ENCODE measurements at places on chromosomes 4 and X. TPM values are rescaled to one million over a fixed set of nuclear protein-coding genes. Genes with fewer than 3 reads are reported as not detected.

DNA sequence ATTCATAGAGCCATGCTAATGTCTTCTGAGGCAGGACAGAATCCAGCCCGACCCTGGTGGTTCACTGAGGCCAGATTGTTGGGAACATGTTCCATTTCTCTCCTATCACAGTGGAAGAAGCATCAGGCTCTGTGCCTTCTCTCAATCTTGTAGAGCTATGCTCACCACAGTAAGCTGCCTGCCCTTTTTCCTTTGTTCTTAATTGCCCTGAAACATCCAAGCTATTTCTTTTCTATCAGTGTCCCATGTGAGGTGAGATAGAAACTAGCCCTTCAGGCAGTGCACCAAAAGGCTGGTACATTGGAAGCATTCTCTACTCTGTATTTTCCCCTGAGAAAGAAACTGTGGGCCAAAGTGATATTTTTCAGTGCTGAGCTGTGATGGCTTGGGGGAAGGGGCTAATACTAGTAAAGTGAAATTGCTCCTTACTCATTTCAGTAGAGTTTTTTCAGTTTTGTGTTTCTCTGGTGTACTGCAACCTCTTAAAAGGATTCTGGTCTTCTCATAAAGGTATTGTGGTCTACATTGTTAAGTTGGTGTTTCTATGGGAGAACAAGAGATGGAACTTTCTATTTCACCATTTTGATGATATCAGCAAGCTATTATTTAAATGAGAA, 611.2 kb downstream of the RPA4 start:
- DNase-seq = no peak

- no peak for DNase-seq
Observed at GRCh38 chrX:23548164-23548563, 119.1 kb upstream of the PRDX4 start.

- DNase-seq = no peak
Observed at GRCh38 chr4:62457356-62457755, 1257.2 kb downstream of the ADGRL3 start.

The USP38 gene
- 31.2 TPM for total RNA-seq

DNA sequence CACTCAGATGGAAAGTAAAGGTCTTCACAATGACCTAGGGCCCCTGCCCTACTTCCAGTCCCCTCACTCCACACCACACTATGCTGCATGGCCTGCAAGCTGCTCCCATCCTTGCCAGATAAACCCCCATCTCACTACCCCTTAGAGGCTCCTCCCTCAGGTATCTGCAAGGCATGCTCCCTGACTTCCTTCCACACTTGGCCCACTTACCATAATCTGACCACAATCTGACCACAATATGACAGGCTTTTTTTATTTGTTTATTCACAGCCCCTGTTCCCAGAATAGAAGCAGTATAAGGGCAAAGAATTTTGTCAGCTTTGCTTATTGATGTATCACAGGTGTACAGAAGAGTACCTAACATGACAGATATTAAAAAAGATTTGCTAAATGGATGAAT, 124.7 kb downstream of the CAMK2D start:
- DNase-seq = no peak

DNA sequence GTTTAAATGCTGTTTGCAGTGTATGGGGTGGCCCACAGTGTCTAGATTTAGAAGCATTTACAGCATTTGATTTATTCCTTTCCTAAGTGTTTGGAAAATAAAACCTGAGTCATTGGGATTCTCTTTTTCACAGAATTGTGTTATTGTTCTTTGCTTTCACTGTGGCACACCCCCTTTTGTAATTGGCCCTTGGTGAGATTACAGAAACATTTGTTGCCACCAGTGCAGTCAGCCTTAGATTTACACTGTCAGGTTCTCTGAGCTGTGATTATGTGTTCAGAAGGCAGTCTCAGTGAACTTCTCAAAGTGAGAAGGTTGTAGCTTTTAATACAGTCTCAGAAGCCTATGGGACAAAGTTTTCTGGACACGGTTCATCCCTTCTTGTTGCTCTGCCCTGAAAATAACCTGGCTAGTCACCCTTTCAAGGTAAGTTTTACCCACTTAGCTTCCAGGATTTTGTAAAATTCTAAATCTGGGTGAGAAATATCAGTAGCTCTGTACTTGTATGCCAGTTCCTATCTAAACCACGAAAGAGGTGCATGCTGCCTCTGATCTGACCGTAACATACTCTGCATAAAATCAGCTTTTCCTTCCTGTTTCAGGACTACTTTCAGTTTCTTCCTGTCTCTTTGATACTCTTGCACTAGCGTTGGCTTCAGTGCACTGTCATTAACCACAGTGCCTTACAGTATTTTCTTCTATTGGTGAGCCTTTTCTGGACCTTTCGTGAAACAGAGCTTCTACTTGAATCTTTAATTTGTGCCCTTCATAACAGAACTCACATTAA, 12.6 kb downstream of the RUFY3 start:
- DNase-seq = peak; percentile 19

- DNase-seq = no peak
Observed at GRCh38 chr4:15652191-15652590, 3.0 kb downstream of the FBXL5 start.

DNA sequence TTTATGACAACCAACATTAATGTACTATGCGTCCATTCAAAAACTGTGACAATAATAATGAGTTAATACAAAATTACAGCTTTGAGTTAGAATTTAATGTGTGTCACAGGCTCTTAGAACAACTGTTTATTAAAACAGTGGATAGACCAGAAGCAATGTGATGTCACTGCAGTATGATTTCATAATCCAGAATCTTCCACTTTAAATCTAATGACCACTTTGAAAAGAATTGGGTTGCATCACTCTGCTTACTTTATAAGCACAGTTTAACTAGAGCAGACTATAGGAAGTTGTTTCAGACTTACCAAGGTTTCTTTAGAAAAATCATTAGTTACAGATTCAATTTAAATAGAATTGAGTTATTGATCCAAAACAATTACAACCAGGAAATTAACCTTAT, 758.5 kb downstream of the KCTD8 start:
- no peak for DNase-seq

- DNase-seq = no peak
Observed at GRCh38 chr4:140172960-140173359, 19.0 kb upstream of the MAML3 start.

The SMPX gene
- total RNA-seq = not detected

GRCh38 chr4:10891866-10892265, 207.3 kb upstream of the CLNK start:
- DNase-seq = no peak

The RPA4 gene
- 0.86 TPM for total RNA-seq

- DNase-seq = no peak
Observed at GRCh38 chrX:51834076-51834475, 59.3 kb upstream of the MAGED1 start.

DNA sequence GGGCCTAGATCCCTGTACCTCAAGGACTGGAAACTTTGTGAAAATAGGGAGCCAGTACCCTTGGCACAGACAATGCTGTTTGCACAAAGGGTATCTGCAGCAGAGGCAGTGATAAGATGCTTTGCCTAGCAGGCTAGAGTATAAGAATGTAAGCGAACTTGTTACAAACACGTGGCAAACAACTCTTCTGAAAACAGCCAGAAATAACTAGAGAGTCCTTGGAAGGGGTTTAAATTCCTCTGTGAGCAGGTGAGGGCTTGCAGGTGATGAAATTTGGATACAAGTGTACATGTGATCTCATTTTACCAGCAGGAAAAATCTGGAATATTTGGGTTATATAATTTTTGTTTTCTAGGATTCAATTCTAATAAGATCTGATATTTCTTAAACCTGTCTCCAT, 18.6 kb upstream of the ACSL4 start:
- DNase-seq = no peak

DNA sequence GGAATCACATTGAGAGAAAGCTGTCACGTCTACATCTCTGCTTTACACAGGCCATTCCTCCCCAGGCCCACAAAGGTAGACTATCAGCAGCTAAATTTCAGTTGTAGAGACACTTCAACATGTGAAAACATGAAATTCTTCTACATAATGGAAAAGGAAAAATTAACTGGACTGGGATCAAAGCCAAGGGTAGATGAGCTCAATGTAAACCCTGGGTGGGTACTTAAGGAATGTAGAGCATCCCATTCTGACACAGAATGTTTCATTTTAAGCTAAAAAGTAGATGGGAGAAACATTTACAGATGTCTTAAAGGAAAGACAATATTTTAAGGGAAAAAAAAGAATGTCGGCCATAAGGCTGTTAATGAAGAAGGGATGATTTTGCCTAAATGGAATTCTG, 51.3 kb upstream of the NPNT start:
- no peak for DNase-seq

GRCh38 chrX:19670854-19671620, 155.7 kb upstream of the MAP3K15 start:
- DNase-seq = no peak

GRCh38 chr4:173418639-173419038, 19.7 kb upstream of the SCRG1 start:
- DNase-seq = no peak

DNA sequence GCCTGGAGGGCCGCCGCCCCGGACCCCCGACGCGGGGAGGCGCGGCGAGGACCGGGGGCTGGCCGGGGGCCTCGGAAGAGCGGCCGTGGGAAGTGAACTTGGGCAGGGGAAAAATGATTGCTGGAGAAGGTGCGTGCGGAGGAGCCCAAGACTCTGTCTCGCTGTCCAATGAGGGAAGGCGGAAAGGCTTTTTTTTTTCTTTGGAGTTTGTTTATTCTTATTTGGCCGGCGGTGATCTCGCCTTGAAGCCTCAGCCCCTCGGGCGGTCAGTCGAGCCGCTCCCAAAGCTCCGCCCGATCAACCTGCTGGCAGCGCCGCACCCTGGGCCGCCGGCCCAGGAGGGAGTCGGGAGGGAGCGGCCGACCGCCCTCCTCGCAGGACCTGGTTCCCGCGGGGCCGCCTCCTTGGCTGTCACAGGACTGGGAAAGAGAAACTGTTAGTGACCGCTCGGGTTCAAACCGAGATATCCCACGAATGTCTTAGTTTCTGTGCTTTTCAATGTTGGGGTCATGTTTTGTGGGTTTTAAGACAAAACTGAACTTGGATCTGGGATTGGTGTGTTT, 2.5 kb downstream of the CPEB2 start:
- DNase-seq = peak; percentile 61

DNA sequence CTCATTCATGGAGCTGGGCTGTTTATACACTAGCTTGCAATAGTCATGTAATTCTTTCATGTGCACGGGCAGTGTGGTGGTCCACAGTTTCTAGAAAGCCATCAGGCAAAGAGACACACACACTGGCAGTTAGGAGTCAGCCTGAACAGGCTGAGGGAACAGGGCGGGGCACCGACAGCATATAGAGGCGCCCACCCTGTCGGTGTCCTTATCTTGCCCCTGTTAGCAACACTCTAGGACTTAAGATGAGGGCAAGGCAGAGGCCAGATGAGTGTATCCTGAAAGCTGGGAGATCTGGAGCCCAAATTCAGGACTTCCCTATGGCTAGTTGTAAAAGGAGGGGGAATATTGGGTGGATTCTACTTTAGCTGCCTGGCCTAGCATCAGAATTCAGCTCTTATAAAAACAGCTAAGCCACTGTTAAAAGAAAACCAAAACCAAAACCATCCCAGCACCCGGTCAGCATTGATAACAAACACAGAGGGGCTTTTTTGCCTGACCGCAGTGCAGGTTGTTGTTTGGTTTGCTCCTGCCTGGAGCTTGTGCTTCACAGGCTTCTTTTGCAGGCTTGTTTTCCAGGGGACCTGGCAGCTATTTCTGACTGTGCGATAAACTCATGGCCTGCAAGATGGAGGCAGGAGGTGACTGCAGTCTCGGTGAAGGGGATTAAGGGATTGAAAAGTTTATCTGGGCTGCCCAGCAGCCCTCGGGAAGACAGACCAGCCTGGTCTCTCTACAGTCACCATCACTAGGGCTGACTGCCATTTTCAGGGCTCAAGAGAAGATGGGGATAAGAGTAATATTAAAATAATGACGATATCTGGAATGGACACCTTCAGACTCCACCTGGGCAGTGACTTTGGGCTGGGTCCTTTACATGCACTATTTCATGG, 638.9 kb downstream of the MID1IP1 start:
- peak; percentile 26 for DNase-seq

- DNase-seq = peak; percentile 15
Observed at GRCh38 chrX:128781506-128781905, 729.3 kb upstream of the ACTRT1 start.

DNA sequence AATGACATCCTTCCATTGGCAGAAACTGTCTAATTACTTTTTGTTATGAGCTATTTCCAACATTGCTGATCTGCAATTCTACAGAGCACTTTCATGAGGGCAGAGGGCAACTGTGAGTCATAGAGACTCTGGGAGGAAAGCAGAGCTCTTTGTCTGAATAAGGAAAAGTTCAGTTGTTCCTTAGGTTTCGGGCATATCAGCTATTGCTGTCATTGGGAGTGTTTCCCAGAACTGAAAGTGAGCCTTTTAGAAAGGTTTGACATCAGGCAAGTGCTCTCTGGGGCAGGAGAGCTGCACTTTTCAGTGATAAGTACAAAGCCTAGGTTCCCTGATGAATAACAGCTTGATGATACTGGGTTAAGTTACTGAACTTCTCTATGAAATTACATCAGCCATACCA, 119.2 kb upstream of the EDNRA start:
- no peak for DNase-seq

- DNase-seq = peak; percentile 28
Observed at GRCh38 chrX:427812-428725, 41.4 kb upstream of the PPP2R3B start.

- DNase-seq = no peak
Observed at GRCh38 chrX:109959356-109959871, 43.5 kb upstream of the TMEM164 start.

DNA sequence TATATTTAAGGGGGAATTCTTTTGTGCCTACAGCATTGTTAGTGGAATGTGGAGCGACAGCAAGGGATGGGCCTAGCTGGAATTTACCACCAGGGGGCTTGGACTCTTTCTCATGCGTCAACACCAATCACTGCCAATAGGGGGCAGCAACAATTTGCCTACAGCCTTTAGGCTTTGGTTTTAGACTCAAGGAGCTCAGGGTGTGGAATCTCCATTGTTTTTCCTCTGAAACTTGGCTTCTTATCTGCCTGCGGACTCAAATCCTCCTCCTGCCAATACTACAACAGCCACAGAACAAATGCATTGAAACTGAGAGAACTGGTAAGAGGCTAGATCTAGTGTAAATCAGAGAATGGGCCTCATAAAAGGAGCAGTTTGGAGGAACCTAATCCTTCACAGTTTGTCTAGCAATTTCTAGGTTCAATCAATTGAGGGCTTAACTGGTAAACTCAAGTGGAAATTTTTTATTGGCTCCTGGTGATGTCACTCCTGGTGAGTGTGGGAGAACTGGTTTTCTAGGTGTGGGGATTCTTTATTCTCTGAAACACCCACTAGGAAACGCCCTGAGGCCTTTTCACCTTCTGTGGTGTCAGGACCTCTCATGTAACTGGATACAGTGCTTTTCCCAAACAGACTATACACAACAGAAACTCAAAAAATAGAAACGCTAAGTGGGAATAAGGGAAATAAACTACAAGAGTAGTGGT, 27.9 kb upstream of the TMSB4X start:
- peak; percentile 78 for DNase-seq

The SH3TC1 gene
- 39.0 TPM for total RNA-seq

The CDX4 gene
- total RNA-seq = not detected

Measured in activated T-cell treated with anti-CD3 and anti-CD28 coated beads, Interleukin-2, amount 50 U/mL, for 72 hours (primary cell).